GM04503 (cell line): ENCODE measurements at places on chromosomes 16 and 17.

GRCh38 chr17:19409509-19409908 is 1.5 kb upstream of the RNF112 start:
- DNase-seq: peak; percentile 33

DNA sequence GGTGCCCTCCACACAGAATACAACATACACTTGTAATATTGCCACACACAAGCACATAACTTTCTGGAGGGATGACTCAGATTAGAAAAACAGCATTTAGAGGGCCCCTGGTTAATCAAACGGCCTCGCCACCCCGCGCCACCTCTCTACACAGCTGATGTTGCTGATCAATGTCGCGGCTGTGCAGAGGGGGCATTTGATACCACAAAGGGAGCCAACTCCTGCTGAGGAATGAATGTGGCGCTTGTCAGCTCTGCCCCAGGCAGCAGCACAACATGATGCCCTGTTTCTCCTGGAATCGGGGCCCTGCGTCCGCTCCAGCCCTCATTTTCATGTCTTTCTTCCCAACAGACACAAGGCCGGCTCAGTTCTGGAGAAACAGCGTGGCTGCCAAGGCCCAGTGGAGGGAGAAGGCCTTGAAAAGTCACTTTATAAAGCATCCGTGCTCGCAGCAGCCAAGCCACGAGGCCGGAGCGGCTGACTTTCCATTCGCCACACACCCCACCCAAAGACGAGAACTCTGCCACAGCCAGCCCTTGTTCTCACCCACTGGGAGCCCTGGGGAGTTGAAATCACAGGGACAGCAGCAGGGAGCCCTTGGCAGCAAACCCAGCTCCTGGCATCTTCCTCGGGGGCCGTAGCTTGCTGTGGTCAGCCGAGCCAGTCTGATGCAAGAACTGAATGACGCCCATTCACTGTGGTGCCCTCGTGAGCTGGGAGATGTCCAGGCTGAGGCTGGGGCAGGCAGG is 65.6 kb downstream of the XYLT1 start:
- DNase-seq: peak; percentile 72

DNA sequence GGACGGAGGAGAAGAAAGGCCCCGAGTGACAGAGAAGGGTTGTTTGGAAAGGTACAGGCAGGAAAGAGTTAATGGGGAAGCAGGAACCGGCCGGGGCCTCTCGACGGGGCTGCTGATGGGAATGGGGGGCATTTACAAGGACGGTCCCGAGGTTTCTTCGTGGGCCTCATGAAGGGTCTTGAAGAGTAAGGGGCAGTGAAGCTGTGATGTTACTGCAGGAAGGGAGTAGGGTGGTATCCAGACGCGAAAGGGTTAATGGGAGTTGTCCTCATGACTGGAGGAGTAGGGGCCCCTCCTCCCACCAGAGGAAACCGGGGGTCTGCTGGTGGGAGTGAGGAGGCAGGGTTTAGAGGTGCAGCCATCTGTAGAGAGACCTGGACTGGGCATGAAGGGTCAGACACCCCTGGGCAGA is 481 bp downstream of the PDK2 start:
- no peak for DNase-seq

DNA sequence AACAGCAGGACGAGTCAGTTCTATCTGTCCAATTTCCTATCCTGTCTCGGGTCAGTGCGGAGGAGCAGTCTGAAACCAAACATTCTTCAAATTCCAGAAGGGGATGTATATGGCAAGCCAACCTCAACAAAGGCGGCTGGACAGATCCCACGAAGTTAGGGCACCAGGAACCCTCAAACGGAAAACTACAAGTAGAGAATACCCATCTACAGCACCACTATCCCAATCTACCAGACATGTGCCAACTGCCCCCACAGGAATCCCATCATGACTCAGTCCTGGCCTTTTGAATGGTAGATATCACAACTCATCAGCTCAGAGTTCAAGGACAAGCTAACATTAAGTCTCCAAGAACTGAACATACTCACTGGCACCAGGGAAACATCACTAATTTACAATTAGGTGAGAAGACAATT is 2.3 kb downstream of the NAT9 start:
- DNase-seq: no peak

DNA sequence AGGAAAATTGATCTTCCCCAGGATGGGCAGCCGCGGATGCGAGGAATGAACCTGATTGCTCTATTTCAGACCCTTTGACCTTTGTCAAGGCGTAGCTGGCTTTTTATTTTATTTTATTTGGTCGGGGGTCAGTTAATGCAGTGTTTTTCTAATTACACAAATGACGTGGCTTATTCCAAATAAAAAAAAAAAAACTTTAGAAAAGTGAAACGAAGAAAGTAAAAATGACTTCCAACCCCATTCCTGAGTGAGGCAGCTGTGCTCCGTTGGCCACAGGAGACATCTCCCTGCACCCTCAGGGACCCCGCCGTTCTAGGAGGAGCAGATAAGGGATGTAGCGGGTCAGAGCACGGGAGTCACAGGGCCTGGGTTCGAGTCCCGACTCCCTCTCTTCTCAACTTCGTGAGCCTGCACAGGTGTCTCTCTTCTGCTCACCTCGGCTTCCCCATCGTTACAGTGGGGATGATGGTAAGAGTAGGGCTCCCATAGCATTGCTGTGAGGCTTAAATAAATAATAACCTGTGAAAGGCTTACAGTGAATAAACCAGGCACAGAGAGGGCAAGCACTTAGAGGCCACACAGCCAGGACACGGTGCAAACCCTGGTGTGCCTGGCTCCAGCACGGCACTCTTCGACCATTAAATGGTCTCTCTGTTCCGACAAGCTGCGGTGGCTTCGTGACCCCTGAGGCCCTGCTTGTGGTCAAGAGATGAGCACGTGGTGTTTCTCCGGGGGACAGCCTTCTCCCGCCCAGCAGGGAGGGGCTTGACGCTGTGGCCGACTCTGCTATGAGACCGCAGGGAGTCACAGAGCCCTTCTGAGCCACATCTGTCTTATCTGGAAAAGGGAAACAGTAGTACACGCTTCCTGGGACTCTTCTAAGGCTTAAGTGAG is 10.2 kb downstream of the FOXF1 start:
- no peak for DNase-seq

- DNase-seq: no peak
Measured at GRCh38 chr17:54933921-54934320, 33.3 kb downstream of the TOM1L1 start.

DNA sequence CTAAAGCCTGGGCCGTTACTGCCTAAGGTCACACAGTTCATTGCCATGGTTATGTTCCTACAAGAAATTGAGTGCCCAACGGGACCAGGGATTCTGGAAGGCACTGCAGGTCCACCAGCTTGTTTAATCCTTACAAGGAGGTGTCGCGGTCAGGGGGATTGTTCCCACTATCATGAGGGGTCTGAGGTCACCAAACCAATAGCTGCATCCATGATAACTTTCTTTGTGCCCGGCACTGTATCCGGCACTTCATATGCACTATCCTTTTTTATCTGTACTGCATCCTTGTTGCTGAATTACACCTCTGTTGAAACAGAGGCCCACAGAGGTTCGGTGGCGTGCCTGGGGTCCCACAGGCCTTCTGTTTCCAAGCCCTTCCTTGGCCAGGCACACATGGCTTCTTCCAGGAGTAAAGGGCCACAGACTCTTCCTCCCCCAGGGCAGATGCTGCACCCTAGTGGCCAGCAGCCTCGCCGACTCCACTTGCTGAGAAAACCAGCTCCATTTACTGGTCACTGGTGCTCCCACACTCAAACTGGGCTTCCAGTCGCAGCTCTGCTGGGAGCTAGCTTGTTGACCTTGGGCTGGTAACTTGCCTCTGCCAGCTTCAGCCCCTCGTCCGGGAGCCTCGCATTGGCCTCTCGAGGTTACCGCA is 82.0 kb upstream of the PLCG2 start:
- no peak for DNase-seq

- DNase-seq: no peak
Measured at GRCh38 chr17:6868582-6868981, 37.1 kb upstream of the TEKT1 start.

DNA sequence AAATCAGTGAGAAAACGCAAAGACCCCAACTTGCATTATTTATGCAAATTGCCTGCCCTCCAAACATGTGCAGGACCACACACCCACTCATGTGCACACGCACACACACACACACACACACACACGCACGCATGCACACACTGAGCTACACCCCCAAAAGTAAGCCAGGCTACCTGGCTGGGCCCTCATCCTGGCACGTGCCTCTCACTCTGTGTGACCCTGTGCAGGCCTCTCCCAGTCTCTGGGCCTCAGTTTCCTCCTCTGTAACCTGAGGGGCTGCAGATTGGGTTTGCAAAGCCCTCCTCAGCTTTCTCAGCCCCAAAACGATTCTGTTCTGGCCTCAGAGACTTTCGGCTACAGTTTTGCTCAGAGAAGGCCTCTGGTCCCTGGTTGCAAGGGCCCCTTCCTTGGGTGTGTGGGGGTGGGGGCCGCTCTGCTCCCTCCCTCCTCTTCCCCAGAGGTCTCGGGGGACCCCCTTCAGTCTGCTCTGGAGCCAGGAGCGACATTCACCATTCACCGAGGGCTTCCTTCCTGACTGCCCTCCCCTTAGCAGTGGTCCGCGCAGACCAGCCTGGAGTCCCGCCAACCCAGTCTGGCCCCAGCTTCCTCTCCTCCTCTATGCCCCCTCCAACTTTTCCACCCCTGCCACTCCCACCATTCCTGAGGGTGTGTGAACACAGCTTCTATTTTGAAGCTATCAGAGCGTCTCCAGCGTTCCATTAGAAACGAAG is 5.4 kb upstream of the PIK3R6 start:
- DNase-seq: no peak

DNA sequence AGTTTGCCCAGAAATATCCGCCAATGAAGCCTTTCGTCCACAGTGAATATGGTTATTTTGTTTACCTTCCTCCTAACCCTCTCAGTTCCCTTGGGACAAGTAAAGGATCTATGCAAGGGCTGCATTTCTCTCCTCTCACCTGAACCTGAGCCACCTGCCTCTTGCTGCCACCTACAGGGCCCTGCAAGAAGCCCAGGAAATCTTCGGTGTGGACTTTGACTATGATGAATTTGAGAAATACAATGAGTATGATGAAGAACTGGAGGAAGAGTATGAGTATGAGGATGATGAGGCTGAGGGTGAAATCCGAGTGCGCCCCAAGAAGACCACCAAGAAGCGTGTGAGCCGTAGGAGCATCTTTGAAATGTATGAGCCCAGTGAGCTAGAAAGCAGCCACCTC is 14.0 kb downstream of the SUPT6H start:
- DNase-seq: no peak

DNA sequence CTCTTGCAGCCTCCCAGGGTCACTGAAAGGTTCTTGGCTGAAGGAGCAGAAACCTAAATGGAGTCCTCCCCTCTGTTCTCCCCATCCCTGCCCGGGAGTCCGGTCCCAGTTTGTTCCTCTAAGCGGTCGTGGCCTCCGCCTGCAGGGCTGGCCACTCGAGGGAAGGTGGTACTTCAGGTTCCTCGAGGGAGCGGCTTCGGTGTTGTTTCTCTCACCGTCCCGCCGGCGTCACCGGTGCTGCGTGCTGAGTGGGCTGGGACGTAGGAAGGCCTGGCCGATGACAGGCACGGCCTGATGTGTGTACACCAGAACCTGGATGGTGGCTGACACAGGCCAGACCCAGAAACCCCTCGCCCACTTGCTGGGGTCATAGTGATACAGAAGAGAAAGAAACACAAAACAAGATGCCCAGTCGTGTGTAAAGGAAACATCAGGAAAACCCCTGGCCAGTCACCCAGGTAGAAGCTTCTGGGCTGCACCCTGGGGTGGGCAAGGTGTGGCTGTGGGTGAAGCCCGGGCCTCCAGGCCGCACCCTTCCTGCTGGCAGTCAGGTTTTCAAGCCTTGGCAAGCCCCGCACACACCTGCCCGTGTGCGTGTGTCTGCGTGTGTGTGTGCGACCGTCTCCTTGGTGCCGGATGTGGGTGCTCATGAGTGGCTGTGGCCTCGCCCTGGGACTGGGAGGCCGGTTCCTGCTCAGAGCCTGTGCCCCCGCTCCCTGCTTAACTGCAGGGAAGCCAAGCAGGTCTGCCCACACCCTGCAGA is 52.0 kb downstream of the BAIAP2 start:
- no peak for DNase-seq

DNA sequence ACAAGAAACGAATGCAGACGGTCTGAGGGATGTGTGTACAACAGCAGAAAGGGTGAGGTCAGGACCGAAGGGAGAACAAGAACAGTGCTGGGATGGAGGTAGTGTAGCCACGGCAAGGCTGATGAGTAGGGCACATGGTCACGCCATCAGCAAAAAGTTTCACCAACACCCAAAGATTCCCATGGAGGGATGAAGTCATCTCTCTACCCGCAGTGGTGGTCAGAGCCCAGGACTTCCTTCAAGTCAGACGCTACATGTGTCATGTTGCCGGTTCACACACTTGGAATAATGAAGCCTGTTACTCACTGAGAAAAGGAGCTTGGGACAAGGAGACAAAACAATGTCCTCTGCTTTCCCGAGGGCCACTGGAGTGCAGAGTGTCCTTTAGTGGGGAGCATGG is 79.7 kb downstream of the SALL1 start:
- no peak for DNase-seq

GRCh38 chr17:36593656-36594316 is 2.1 kb downstream of the DHRS11 start:
- DNase-seq: no peak

- DNase-seq: no peak
Measured at GRCh38 chr16:89607453-89607852, 6.0 kb upstream of the DPEP1 start.

GRCh38 chr17:38663125-38663751 is 11.5 kb downstream of the EPOP start:
- DNase-seq: no peak

GRCh38 chr16:12188061-12188934 is 211.8 kb downstream of the SNX29 start:
- DNase-seq: peak; percentile 55

GRCh38 chr16:54431041-54431996 is 144.7 kb upstream of the IRX3 start:
- DNase-seq: peak; percentile 21

GRCh38 chr17:1592751-1593629 is 30.4 kb upstream of the PITPNA start:
- DNase-seq: no peak

- no peak for DNase-seq
Measured at GRCh38 chr17:3558603-3559269, 1.1 kb upstream of the TRPV3 start.

DNA sequence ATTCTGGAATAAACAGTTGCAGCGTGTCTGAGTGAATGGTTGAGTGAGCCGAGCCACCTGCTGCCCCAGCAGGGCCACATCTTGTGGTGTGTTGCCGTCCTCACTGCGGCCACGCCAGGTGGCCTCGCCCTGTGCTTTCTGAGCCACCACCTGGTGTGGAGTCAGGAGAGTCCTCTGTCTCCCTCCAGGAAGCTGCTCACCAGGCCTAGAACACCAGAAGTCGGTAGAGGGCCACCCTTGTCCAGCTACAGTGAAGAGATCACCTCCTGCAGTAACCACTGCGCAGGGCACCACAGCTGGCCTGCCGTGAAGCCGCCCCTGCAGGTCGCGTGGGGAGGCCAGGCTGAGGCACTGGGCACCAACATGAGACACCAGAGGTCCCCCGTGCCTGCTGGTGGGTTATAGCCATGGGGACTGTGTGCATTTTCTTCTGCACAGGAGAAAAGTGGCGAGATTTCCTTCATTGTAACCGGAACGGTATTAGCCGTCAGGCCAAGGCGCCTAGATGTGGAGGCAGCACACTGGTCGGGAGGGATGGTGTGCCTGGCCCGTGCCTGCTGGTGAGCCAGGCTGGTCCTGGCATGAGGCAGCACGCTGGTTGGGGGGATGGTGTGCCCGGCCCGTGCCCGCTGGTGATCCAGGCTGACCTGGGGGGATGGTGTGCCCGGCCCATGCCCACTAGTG is 28.9 kb upstream of the FOXK2 start:
- no peak for DNase-seq

- no peak for DNase-seq
Measured at GRCh38 chr16:10367616-10368188, 18.2 kb upstream of the ATF7IP2 start.
